Renal cortex interstitium (tissue), 15 donors: ENCODE measurements at places on chromosomes 7 and 10.
A peak's percentile ranks its signal among the peaks of the same experiment; 100 is the strongest.

- DNase-seq, result no peak
Measured at GRCh38 chr10:110916554-110917346, 2.2 kb downstream of the BBIP1 start.

DNA sequence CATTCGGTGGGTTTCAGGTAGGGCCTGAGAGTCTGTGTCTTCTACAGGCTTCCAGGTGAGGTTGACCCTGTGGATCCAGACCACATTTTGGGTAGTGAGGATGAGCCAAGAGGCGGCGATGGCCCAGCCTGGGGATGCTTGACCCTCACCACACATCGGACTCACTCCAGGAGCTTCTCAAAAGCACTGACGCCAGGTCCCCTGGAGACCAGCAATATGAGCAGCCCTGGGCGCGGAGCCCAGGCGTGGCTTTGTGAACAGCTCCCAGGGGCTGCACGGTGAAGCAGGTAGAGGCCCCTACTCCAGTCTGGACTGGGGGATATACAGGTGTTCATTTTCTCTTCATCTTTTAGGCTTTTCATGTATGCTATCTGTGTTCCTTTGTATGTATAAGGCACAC is 139.7 kb upstream of the PCBD1 start:
- DNase-seq, result no peak

- no peak for DNase-seq
Measured at GRCh38 chr10:88744002-88744401, 15.8 kb upstream of the LIPN start.

DNA sequence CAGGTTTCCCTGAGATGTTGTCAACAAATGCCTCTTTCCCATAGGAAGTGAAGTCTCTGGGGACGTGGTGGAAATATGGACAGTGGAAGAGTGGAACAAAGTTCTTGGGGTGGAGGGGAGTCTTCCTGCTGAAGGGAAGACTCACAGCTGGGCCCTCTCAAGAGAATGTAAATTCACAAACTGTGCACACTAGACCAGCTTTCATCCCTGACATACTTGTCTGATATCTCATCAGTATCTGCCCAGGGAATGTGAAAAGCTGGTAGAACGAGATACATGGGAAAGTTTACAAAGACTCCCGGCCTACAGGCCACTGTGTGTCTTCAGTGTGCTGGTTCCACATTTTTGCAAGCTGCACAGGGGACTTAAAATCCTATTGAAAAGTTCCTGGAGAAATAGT is 16.7 kb upstream of the CCDC3 start:
- no peak for DNase-seq

DNA sequence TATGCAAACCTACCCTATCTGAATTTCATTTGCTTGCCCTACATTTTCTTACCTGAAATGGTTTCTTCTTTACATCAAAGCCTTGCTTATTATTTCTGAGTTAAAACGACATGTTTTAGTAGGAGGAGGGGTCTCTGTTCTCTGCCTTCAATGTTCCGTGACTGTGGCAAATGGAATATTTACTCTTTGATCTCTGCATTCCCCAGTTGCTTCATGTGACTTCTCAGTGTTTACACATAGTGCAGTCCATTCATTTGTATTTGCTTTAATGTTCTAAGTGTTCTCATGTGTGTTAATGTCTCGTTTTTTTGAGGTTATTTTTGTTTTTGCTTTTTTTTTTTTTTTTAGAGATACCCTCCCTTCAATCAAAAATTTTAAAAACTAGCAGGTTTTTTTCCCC is 75.8 kb downstream of the GNAI1 start:
- DNase-seq, result peak; percentile 22

- DNase-seq, result no peak
Measured at GRCh38 chr7:111107579-111107978, 16.7 kb downstream of the LRRN3 start.

- DNase-seq, result no peak
Measured at GRCh38 chr7:77254429-77254828, 54.8 kb upstream of the FGL2 start.

DNA sequence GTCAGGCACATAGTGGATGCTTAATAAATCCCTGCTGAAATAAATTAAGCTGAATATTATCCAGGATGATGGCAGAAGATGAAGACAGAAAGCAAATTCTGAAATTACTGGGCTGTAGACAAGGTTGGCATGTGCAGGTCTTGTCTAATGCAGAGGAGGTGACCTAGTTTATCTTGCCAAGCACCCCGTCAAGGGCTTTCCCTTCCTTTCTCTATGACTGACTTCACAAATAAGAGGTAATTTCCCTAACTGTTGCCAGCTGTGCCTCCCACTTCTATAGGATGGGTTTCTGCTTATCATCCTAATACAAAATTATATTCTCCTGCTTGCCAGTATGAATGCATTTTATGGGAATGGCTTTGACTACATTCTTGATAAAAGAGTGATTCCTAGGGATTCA is 38.0 kb downstream of the LHFPL3 start:
- no peak for DNase-seq

DNA sequence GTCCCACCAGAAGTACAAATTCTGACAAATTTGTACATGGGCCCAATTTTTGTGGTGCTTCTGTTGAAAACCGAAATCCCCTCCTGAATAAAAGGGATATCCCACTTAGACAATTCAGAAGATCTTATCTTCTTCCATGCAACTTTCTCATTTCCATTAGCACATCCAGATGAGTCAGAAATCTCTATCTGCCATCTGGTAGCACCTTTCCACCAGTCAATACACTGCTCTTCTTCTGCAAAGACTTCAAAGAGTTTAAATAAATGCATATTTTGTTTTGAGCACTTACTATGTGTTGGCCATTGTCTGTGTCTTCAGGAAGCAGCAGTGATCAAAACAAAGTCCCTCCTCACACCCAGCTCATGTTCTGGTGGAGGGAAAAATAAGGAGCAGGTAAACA is 12.7 kb upstream of the KLF6 start:
- DNase-seq, result no peak

GRCh38 chr10:18658271-18659124 is 733 bp upstream of the ARL5B start:
- DNase-seq, result peak; percentile 22

- no peak for DNase-seq
Measured at GRCh38 chr10:48934672-48935501, 4.8 kb downstream of the LRRC18 start.

DNA sequence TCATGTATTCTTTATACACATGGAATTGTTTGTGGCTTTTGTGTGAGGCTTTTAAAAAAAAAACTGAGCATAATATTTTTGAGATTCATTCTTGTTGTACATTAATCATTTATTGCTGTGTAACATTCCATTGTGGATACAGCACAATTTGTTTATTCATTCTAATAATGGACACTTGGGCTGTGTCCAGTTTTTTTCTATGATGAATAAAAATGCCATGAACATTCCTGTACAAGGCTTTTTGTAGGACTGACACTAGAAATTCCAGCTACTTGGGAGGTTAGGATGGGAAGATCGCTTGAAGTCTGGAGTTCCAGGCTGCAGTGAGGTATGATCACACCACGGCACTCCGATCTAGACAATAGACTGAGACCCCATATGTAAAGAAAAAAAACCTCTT is 254.3 kb upstream of the CACNA2D1 start:
- no peak for DNase-seq

DNA sequence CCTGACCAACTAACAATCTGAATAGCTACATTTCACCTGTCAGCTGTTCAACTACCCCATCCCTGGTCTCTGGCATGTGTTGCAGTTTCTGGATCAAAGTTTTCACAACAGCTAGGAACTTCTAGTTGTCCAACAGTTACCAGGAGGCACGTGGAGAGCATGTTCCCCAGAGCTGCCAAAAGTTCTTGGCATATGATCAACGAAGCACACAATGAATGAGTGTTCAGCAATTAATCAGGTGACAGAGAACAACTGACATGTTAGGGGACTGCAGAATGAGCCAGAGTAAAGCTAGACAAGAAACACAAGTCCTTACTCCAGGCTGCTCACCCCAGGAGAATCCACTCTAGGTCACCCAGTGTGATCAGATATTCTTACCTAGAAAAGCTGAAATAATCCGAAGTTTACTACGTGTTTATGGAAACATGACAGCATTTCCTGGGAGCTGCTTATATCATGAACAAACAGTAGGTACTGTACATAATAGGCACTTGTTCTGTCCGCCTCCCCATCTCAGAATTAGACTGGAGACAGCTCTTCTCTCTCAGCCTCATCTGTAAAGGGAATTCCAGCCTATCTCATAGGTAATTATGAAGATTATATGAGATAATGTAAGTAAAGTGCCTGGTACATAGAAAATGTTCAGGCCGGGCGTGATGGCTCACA is 50.6 kb downstream of the ZNF438 start:
- peak; percentile 40 for DNase-seq

GRCh38 chr7:142968229-142968628 is 6.1 kb upstream of the KEL start:
- no peak for DNase-seq

DNA sequence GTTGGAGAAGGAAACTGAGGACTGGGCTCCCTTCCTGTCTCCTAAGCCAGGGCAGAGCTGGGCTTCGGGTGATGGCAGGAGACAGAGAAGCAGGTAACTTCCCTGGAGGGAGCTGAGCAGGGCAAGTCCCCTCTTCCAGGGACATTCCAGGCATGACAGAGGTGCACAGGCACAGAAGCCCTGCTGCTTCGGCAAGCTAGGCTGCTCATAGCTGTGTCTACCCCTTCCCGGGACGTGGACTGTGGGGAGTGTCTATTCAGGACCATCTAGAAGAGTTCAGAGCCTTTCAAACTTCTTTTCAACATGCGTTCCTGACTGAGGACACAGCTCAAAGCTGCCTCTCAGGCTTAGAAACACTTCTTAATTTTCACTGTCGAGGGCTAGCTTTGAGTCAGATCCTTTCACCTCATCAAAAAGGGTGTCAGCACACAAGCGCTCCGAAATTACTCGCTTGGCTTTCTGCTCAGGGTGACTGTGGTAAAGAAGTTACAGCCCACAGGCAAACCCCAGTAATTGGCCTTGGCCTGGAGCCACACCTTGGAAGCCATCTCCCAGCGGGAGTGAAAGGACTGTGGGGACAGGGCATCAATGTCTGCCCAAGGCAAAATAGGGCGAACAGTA is 63.7 kb upstream of the STEAP1B start:
- DNase-seq, result no peak

DNA sequence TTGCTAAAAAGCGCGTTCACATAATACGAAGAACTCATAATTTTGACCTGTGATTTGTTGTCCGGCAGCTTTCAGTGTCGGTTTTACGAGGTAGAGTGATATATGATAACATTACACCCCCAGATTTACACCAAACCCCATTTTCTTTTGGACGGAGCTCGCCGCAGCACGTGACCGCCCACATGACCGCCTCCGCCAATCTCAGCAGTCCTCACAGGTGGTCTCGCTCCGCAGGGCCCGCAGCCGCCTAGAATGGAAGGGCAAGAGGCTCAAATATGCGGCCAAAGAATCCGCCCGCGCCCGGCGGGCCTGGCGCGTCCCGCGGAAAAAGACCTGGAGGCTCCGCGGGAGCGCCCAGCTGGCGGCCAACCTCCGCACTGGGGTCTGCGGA is at the start of gene HOXA7:
TSS of gene HOXA7 (minus strand) at position 168 of the 391 bp plus-strand sequence. CDS start at position 38, 130 bp downstream.
- DNase-seq, result peak; percentile 89

- DNase-seq, result no peak
Measured at GRCh38 chr7:88278881-88279280, 27.8 kb downstream of the STEAP4 start.

DNA sequence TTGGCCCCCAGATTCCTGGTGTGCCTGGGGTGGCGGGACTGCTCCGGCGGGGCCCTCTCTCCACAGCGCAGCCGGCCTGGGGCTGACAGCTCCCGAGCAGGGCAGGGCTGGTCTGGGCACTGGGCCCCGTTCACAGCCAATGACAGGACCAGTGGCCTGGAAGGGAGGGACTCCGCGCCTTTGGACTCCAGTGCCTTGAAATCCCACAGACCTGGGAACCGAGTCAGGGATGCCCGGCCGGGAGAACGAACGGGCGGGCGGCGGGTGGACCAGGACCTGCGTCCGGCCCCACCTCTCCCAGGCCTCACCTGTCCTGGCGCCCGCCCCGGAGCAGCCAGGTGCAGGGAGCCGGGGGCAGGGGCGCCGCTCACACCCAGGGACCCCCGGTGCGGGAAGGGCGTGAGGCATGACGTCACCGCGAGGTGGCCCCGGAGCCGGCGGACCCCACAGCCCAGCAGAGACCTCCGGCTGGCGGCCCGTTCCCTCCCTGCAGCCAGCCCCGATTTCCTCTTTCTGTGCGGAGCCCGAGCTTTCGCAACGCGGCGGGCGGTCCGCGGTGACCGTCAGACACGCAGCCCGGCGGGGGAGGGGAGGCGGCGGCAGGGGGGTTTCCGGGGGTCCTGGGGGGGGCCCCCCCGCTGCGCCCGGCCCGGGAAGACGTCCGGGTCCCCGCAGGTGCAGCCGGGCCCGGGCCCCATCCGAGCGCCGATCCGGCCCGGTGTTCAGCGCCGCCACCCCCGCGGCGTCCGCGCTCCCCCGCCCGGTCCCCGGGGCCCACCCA is 743 bp downstream of the ADAP1 start:
- no peak for DNase-seq

- no peak for DNase-seq
Measured at GRCh38 chr10:101000915-101001658, 1.5 kb downstream of the LZTS2 start.

GRCh38 chr7:23514755-23515154 is 17.0 kb downstream of the TRA2A start:
- DNase-seq, result no peak

- no peak for DNase-seq
Measured at GRCh38 chr7:130274296-130274695, 7.6 kb downstream of the CPA2 start.

- no peak for DNase-seq
Measured at GRCh38 chr10:58672845-58673244, 160.2 kb downstream of the BICC1 start.

GRCh38 chr10:127892743-127893142 is at the start of gene CLRN3:
CLRN3 (minus strand) TSS chr10:127892941; CDS start chr10:127892784, 157 bp downstream.
- no peak for DNase-seq

- no peak for DNase-seq
Measured at GRCh38 chr7:93629291-93629801, 54.8 kb upstream of the CALCR start.

DNA sequence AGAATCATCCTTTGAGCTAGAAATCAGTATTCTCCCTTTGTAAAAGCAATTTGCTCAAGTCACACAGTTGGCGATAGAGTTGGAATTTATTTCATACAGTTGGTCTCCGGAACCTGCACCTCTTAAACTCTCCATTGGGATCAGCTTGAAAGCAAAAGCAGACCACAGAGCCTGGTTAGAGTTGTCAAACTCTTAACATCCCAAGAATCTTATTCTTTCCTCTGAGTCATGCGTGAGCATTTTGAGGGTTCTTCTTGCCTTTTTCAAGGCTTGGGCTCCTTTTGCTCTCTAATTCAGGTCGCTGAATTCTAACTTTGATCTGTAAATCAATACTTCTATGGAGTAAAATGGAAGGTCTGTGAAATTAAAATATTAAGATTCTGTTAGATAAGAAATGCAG is 19.6 kb upstream of the SCIN start:
- DNase-seq, result no peak

- no peak for DNase-seq
Measured at GRCh38 chr10:113037218-113037617, 87.2 kb downstream of the TCF7L2 start.
